AG20443 (cell line): ENCODE measurements at places on chromosomes 6 and 20.

DNA sequence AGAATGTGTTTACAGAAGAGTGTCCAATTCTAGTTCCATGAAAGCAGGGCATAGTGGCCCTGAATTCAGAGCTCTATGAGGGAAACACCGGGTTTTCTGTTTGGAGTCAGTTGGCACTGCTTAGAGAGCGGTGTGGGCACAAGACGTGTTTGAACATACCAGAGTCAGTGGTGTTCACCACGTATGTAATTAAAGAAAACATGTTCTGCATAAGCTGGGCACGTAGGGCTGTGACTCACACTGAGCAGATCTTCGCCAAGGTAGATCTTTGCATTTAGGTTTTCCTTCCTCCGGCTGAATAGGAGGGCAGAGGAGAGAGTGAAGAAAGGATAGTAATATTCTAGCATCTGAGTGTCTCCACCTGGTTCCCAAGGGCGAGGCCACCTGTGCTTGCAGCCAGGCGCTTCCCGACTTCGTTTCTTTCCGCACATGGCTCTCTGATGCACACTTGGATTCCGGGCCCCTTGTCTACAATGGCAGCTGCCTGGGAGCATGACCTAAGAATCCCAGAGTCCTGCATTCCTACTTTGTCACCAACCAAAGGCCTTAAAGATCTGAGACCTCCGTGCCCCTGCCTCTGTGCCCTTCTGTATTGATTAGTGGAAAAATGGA lies 136.2 kb downstream of the ERMARD start:
- no peak for DNase-seq

- DNase-seq: no peak
Observed at GRCh38 chr6:136562211-136562610, 12.0 kb upstream of the MAP7 start.

GRCh38 chr6:161136655-161137054 lies 137.2 kb downstream of the AGPAT4 start:
- no peak for DNase-seq

- DNase-seq: peak; percentile 76
Observed at GRCh38 chr20:59087829-59088433, 45.3 kb upstream of the PRELID3B start.

GRCh38 chr20:43914311-43915210 lies at the start of gene TOX2:
Gene TOX2, plus strand, starts transcription at chr20:43914852. Its CDS starts 40 bp downstream, at chr20:43914892.
- peak; percentile 90 for DNase-seq

DNA sequence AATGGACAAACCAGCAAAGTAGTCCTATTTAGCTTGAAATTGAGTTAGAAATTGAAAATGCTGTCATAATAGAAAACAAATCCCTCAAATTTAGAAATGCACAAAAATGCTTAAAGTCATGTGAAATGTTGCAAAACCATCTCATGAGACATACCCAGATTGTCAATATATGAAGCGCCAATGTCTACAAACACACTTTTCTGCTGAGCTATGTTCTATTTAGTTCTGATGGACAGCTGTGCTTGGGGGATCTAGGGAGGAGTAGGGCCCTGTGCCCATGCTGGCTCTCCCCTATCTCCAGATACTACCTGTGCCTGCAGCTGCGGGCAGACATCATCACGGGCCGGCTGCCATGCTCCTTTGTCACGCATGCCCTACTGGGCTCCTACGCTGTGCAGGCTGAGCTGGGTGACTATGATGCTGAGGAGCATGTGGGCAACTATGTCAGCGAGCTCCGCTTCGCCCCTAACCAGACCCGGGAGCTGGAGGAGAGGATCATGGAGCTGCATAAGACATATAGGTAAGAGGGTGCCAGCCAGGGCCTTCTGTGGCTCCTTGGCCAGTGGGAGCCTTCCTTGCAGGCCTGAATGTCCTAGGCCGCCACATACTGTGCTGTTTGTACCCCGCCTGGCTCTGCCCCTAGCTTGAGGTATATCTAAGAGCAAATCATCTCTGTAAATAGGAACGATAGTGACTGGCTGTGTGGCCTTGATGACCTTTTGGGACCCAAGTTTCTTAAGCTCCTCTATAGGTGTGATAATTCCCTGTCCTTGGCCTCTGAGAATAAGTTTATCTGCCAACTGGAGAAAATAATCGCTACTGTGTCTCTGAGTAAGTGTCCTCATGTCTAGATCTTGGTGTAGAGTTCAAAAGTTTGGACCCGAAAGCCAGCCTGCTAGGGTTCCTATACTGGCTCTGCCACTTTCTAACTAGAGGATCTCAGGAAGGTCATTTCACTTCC lies 30.6 kb downstream of the EPB41L1 start:
- DNase-seq: no peak

DNA sequence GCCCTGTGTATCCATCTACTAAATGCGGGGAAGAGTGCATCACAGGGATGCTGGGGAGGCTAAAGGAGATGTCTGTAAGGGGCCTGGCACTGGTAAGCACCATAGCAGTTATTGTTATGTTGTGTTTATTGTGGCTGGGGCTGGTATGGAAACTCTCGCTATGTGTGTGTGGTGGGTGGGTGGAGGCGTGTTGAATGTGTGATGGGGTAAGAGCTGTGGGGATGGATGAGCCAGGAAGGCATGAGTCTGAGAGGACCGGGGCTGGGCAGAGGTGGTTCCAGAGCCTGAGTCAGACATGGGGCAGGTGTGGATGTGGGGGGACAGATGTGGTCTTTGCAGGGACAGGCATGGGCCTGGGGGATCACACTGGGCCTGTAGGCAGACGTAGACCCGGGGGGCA lies 88.1 kb downstream of the GRM4 start:
- no peak for DNase-seq

DNA sequence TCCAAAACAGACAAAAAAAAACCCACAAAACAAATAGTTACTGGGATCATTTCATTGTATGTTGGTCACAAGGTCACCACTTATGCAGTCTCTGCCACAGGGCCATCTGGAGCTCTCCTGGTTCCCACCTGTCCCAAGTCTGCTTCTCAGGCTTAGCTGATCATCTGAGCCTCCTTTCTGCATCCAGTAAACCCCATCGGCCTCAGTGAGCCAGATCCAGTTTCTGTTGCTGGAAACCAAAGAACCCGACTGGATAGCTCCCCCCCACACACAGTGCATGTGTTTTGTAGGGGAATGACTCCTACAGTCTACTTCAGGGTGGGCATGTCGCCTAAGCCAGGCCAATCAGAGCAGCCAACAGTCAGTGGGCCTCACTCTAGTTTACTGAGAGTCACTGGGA lies 233.3 kb downstream of the PREX1 start:
- DNase-seq: no peak

GRCh38 chr6:5172041-5172653 lies 87.0 kb downstream of the PPP1R3G start:
- DNase-seq: no peak

- peak; percentile 33 for DNase-seq
Observed at GRCh38 chr20:14055127-14055742, 59.9 kb downstream of the MACROD2 start.

- no peak for DNase-seq
Observed at GRCh38 chr6:135084001-135084915, 29.6 kb upstream of the HBS1L start.

DNA sequence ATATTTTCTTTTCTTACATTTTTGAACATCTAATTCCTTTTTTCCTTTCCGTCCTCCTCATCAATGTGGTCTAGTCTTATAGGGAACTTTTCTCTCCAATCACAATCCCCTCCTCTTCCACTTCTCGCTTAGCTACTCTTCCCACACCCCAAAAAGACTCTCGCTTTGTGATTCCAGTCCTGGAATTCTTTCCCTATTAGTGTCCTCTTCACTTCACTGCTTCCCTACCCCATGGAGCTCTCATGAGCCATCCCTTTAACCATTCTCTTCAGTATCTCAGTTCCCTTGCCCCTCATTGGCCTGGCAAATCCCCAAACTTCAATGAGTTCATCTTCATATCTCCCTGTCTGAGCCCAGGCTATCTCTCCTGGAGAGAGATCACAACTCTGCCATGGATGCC lies 55.3 kb upstream of the CEP85L start:
- DNase-seq: no peak

DNA sequence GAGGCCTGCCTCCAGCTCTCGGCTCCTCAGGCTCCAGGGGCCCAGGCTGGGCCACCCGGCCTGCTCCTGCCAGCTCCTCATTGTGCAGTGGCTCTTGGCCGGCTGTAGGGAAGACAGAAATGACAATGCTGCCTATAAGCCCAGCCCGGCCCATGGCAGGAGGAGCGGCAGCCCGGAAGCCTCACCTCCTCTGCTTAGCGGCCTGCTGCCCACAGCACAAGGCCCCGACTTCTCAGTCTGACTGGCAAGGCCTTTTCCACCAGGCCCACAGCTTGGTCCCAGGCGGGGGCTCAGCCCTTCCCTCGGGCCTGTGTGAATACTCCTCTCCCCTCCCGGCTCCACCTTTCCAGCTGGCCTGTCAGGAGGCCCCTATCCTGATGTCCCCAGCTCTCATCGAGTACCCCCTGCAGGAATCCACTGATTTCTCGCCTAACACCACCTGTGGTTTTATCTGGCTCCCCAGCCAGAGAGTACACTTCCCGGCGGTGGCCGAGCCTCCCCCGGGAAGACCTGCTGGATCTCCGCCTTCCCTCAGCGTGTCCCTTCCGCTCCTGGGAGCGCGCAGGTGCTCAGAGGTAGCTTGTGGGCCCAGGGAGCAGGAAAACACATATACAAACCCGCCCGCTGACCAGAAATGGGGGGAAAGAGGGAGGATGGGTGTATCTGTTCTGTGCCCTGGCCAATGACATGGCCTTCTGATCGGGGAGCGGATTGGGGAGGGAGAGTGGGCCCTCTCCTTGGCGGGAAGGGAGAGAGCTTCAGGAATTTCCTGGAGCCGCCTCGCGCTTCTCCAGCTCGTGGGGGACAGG lies 963 bp downstream of the DDRGK1 start:
- DNase-seq: peak; percentile 48

GRCh38 chr6:167726043-167726621 lies 100.6 kb upstream of the AFDN start:
- no peak for DNase-seq

DNA sequence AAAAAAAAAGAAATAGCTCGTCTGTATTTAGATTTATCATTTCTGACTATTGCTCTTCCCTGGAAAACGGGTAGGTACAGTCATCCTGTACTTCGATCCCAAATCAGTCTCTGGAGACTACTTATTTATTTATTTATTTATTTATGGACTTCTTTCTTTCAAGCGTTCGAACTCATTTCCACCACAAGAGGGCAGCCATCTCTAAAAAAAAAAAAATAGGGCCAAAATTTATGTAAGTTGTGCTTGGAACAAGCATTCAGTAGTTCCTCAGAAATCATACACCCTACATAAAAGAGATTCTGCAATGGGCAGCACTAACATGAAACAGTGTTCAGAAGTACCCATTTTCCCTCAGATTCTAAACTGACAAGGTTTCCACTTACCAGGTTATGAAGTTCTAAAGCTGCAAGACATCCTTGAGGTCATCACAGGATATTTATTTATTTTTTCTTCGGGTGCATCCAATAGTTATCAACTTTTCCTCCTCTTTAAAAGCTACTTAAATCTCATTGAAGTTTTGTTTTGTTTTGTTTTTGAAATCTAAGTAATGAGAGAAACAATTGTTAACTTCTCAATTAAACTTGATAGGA lies 1.9 kb upstream of the BMP2 start:
- DNase-seq: peak; percentile 32

DNA sequence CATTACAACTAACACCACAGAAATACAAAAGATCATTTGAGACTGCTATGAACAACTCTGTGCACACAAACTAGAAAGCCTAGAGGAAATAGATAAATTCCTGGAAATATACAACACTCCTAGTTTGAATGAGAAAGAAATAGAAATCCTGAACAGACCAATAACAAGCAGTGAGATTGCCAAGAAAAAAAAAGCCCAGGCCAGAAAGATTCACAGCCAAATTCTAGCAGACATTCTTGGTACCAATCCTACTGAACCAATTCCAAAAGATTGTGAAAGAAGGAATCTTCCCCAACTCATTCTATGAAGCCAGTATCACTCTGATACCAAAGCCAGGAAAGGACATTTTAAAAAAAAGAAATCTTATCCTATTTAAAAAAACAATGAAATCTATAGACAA lies 7.0 kb upstream of the CDK19 start:
- peak; percentile 33 for DNase-seq

GRCh38 chr20:18388860-18389259 lies 78.0 kb downstream of the DZANK1 start:
- peak; percentile 29 for DNase-seq

- DNase-seq: peak; percentile 43
Observed at GRCh38 chr6:100479179-100480035, 14.7 kb upstream of the SIM1 start.

DNA sequence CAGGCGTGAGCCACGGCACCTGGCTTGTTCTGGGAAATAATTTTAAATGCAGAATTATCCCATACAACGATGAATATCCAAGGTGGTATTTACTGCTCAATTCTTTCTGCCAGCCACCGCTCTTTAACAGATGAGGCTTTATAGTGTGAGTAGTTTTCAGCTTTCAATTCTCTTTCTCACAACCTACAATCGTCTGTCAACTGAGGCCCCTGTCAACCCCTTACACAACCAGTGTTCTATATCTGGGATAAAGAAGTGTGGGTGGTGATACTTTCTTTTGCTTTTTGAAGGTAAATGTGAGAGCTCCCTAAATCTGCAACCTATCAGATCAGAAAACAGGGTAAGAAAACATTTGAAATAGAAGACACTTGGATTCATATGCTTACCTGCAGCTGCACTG lies 22.5 kb downstream of the STAU1 start:
- no peak for DNase-seq

- no peak for DNase-seq
Observed at GRCh38 chr6:57261926-57262325, 39.8 kb upstream of the RAB23 start.

DNA sequence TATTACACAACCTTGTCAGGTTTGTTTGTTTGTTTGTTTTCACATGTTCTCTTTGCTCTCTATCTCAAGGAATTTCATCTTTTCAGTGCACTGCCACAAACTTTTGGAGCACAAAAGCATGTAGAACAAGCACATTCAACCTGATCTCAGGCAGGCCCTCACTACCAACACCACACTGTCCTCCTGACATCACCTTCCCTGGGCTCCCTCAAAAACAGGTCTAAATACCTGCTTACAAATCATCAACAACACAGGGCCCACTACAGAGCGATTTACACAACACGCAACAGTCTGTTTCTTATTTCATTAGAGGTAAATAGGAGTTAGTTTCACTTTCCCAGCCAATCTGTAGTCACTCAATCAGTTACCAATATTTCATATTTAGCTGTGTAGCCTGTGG lies 241.4 kb downstream of the EPHA7 start:
- no peak for DNase-seq

GRCh38 chr6:37155394-37156312 lies 14.3 kb upstream of the PIM1 start:
- DNase-seq: no peak

GRCh38 chr6:10567256-10568026 lies 46.3 kb downstream of the GCNT2 start:
- no peak for DNase-seq
